ENCODE measurements at places on chromosomes 11 and 22.

DNA sequence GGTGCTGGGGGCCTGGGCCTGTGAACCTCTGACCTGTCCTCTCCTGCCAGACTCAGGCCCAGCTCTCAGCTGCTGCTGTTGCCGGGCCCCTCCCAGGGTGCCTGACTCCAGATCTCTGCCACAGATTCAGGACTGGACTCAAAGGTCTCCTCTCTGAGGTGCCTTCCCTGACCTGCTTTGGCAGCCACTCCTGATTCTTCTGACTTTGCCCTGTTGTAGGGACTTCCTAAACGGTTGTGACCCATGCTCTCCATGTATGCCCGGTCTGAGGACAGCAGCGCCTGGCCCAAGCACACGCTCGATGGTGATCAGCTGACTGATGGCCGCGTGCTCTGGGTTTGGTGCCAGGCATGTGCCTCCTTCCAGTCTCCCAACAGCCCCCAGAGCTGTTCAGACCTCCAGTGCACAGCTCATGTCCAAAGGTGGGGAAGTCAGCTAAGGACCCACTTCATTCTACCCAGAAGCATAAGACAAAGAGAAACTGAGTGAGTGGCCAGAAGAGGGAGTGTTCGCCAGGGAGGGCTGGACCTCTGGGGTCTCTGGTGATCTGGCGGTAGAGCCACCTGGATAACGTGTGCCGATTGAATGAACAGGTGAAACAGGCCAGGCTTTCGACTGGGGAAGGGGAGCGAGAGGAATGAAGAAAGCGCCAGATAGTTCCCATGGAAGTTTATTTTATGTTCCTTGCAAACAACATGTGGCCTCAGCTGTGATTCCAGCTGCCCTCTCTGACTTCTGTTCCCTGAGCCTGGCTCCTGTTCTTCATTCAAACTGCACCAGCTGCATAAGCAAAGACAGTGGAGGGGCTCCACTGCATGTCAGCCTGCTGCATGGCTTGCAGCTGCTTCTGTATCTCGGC, 8.1 kb upstream of the TOP3B start:
- DNase-seq, result no peak

GRCh38 chr11:2814751-2815150, 70.8 kb downstream of the CDKN1C start:
- no peak for DNase-seq

GRCh38 chr22:48185071-48186055, 1422.9 kb downstream of the TBC1D22A start:
- no peak for DNase-seq

DNA sequence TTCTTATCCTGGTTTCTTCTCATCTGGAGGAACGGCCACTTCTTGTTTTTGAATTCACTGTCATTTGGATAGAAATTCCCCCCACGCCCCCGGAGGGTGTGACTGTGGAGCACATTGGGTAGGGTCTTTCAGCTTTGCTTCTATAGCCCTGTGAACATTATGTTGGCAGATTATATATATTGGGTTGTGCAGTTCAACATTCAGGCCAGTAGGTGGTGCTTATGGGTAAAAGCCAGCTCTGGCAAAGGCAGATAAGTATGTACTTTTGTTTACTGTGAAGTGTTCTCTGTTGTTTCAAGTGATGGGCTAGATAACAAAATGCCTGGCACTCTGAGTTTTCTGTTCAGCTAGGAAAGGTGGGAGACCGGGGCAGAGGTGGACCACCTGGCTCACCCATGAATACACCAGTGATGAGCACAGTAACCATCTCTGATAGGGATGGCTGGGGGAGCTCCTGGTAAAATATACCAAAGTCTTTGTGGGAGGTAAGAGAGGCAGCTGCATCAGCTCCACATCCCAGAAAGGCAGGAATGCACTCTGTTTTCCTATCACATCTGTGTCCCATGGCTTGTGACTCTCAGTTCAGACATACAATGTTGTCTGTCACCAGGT, 1348.2 kb upstream of the RAG2 start:
- DNase-seq, result no peak

DNA sequence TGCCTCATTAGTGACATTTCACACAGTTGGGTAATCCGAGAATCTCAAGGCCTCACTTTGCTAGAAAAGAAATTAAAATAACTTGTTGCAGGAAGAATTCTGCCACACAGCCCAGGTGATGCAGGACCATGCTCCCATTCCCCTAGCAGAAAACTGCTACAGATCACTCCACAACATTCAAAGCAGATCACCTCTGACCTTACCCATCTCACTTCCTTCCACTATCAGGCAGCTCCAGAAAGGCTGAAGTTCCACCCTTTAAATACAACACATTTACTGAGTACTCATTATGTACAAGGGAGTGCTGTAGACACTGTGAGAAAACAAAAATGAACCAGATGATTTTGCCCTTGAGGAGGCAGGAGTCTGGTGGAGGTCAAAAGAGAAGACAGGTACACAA, 231.0 kb downstream of the TTC28 start:
- DNase-seq, result no peak

DNA sequence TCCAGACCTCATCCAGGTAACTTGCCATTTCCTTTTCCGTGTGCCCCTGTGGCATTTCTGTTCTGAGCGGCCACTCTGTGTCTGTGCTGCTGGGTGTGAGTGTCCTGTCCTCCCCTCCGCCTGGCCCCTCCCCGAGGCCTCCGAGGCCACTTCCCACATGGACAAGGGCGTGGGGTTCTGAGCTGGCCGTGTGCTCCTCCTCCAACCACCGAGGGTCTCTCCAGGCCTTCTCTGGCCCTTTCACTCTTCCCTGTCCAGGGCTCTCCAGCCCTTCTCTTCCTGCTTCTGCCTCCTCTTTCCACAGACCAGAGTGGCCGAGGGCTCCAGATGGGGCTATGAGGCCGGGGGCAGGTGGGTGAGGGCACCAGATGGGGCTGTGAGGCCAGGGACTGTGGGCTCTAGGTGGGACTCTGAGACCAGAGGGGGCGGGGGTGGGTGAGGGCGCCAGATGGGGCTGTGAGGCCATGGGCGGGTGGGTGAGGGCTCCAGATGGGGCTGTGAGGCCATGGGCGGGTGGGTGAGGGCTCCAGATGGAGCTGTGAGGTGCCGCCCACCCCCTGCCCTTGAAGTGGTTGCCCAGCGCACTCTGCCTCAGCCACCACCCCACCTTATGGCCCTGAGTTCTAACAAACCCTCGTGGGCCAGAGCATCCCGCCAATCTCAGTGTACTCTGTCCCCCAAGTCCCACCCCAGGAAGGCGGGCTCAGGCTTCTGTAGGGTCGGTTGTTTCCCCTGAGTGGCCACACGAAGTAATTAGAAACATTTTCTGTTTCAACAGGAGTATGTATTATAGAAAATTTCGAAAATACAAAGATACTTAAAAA, 24.1 kb downstream of the PTDSS2 start:
- DNase-seq, result no peak

- DNase-seq, result no peak
Measured at GRCh38 chr11:107591378-107592230, 657 bp downstream of the ELMOD1 start.

GRCh38 chr11:19353287-19353850, 112.6 kb upstream of the E2F8 start:
- no peak for DNase-seq

DNA sequence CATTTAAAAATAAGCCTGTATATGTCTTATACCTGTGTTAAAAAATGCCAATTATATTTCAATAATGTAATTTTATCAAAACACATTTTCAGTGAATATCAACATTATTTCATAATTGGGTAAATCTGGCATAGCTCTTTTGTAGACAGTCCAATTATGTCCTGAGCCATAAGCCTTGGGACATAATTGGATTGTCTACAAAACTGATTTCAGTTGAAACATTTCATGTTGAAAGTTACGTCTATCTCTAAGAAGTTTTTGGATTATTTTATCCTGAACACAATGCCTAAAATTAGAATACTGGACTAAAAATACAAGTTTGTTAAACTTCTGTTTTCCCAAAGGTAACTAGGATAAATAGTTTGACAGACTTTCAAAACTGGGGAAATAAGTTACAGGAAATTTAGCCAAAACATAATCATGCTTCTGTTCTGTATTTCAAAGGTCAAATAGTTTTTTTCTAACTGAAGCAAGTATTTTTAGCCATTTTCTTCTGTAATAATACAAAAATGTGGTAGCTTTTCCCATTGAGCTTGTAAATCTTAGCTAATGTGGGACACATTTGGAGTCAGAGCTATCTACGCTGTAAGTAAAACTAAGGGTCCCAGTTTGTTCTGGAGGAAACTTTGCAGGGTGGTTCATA, 100.7 kb upstream of the BIRC3 start:
- no peak for DNase-seq

DNA sequence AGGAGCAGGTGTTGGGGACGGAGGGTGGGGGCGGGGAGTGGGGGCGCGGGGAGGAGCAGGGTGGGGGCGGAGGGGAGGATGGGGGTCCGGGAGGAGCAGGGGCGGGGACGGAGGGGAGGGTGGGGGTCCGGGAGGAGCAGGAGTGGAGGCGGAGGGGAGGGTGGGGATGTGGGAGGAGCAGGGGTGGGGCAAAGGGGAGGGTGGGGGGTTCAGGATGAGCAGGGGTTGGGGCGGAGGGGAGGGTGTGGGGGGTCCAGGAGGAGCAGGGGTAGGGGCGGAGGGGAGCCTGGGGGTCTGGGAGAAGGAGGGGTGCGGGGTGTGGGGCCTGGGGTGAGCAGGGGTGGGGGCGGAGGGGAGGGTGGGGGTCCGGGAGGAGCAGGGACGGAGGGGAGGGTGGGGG, 17.1 kb downstream of the CRELD2 start:
- DNase-seq, result no peak

DNA sequence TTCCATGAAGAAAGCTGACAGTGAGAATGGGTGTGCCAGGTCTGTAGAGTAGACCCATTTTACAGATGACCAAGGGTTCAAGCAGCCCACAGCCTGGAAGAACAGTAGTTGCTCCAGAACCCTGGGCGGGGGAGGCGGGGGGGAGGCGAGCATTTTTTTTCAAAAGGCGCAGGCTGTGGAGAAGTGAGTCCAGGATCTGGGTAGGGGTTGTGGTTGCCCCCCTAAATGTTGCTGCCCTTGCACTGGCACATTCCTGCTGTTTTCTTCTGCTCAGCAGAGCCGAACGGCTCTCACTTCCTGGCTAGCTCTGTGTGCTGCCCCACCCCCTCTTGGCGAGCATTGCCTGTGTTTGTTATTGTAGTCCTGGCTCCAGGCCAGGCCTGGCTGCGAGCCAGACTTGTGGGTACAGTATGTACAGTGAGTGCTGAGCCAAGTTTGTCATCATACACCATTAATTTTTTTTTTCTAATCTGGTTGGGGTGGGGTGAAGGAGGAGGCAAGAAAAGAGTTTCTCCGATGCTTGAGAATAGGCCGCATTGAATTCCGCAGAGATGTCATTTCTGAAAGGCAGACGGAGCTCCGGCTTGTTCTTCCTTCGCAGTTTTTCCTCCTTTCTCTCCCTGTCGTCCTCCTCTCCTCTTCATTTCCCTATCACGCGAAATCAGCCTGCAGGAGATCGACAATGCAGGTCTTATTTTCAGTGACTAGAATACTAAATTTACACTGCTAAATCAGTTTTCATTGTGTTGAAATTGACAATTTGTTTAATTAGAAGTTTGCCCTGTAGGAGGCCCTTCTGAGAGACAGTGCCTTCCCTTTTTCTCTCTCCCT, 100.5 kb downstream of the ZBTB16 start:
- no peak for DNase-seq

- DNase-seq, result no peak
Measured at GRCh38 chr11:60493454-60493853, 876 bp downstream of the MS4A12 start.

DNA sequence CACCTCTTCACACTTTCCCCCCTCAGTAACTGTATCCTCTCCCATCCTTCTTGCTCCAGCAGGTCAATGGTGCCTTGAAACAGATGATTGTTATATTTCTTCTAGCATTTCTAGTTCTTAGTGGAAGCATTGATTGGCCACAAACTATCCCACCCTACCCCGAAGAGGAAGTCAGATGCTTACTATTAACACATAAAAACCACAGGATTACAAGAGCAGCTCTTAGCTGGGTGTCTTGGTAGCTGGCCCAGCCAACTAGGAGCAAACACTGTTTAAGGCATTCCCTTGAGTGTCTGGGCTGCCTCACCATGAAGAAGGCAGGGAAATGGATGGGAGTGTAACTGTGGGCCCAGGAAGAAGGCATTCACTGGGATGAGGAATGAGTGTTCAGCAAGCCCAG, 176.6 kb downstream of the GRIK4 start:
- no peak for DNase-seq

- no peak for DNase-seq
Measured at GRCh38 chr11:63710476-63711217, 29.3 kb downstream of the RTN3 start.

GRCh38 chr11:69939551-69940245, 120.5 kb upstream of the FGF3 start:
- no peak for DNase-seq

DNA sequence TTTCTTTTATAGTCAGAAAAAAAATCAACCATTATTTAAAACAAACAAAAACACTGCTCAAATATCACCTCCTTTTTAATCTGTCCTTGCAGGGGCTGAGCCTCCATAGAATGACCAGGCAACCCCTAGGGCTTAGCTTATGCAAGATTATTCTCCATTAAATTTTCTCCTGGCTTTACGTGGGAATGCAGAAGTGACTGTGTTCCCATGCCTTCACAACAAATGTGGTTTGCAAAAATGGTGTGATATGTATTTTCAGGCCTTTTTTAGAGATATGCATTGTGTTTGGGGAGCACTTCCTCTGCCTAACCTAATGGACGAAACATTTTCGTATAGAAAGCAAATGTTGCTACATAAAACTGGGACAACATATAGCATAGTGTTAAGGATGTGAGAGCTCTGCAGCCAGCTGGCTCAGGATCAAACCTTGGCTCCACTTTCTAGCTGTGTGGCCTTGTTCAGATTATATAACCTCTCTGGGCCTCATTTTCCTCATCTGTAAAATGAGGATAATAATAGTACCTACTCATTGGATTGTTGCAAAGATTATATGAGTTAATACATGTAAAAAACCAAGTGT, 82.6 kb downstream of the PARVA start:
- DNase-seq, result no peak

- no peak for DNase-seq
Measured at GRCh38 chr11:62988276-62988675, 3.5 kb upstream of the SLC22A6 start.

GRCh38 chr11:72574548-72575460, 99.4 kb downstream of the PDE2A start:
- no peak for DNase-seq

DNA sequence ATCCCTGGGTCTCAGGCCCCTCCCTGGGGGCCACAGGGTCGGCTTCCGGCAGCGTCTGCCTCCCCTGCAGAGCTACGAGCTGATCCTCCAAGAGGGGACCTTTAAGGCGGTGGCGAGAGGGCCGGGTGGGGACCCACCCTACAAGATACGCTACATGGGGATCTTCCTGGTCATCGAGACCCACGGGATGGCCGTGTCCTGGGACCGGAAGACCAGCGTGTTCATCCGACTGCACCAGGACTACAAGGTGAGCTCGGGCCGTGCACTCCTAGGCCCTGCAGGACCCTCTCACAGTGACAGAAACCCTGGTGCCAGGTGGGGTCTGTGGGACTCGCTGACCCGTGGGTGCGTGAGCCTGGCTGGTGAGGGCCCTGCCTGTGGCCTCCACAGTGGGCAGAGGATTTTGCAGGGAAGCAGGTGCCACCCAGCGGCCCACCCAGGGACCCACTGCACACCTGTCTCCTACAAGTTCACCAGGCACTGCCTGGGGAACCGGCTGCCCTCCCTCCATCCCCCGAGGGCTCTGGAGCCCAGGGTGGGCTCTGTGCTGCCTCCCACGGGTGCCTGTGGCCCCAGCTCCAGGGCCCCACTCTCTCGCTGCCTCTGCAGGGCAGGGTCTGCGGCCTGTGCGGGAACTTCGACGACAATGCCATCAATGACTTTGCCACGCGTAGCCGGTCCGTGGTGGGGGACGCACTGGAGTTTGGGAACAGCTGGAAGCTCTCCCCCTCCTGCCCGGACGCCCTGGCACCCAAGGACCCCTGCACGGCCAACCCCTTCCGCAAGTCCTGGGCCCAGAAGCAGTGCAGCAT, 13.7 kb downstream of the MUC5B start:
- DNase-seq, result no peak
